ENCODE measurements at places on chromosomes 12 and 14.

- DNase-seq: no peak
Measured at GRCh38 chr12:68410018-68410660, 78.0 kb upstream of the MDM1 start.

GRCh38 chr12:33182485-33182884 is 257.1 kb downstream of the SYT10 start:
- DNase-seq: no peak

- DNase-seq: no peak
Measured at GRCh38 chr12:94222351-94223084, 74.1 kb downstream of the PLXNC1 start.

- DNase-seq: no peak
Measured at GRCh38 chr12:24929953-24930352, 18.9 kb downstream of the BCAT1 start.

GRCh38 chr12:30599608-30600007 is 96.1 kb downstream of the IPO8 start:
- DNase-seq: no peak

DNA sequence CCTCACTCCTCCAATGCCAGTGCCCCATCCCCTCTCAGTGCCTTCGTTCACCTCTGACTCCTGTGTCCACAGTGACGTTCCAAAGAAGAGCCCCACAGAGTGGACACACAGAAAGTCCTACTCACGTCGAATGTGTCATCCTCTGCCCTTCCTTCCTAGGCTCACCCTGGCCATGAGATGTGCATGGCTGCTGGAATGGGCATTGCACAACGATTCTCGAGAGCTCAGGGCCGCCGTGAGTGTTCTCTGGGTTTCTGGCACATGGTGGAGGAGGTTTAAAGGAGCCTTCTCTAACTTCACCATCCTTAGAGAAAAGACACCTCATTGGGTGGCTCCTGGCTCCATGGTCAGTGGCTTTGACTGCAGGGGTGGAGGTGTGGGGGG is 12.8 kb upstream of the CEP170B start:
- DNase-seq: no peak

DNA sequence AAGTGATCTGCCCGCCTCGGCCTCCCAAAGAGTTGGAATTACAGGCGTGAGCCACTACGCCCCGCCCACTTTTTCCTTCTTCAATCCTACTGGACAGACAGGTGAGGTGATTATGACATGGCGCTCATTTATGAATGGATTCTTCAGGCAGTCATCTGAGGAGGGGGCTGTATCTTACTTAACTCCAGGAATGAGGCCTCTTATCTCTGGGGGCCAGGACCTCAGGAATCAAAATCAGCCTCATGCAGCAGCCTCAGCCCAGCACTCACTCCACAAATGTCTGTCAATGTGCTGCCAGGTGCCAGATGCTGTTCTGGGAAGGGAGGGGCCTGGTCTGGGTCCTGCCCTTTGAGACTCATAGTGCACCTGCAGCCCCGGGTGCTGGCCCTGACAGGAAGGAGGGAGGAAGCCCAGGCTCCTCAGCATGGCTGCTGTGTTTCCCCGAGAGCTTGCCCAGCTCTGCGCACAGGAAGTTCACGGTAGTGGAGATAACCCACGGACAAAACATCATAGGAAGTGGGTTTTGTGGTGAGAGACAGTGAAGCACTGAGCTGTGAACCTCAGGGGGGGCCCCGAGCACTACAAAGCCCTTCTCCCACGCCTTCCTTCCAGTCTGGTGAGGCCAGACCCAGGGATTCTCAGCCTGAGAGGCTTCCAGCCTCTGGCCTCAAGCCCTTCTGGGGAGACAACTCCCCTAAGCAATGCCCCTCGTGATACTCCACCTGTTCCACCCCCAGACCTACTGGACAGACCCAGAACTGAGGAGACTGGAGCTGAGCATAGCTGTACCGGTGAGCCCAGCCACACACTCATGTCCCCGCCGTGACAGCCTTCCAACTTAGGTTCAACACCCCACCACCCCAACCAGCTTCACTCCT is 22.3 kb downstream of the GALNT6 start:
- peak; percentile 72 for DNase-seq

DNA sequence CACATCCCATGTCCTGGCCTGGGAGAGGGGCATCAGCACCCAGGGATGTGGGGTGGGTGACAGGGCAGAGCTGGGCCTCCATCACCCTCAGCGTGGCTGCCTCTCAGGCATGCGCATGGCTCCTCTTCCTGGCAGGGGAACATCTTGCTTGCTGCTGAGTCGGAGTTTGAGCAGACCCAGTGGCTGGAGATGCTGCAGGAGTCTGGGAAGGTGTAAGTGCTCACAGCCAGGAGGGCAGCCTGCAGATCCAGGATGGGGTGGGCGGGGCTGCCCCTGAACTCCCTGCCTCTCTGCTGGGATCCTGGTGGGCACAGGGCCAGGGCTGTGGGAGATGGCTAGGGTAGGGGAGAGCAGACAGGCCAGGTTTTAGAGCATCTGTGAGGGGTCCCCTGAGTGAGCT is 16.2 kb downstream of the PLEKHD1 start:
- DNase-seq: no peak
